ENCODE measurements at places on chromosomes 16 and 17.

- DNase-seq, result no peak
These were observed 11.5 kb downstream of the UBALD2 start for GRCh38 chr17:76276461-76277299.

- no peak for DNase-seq
These were observed 1.5 kb downstream of the PIEZO1 start for GRCh38 chr16:88783391-88784073.

GRCh38 chr16:66927918-66928649 lies 2.7 kb upstream of the RRAD start:
- no peak for DNase-seq

DNA sequence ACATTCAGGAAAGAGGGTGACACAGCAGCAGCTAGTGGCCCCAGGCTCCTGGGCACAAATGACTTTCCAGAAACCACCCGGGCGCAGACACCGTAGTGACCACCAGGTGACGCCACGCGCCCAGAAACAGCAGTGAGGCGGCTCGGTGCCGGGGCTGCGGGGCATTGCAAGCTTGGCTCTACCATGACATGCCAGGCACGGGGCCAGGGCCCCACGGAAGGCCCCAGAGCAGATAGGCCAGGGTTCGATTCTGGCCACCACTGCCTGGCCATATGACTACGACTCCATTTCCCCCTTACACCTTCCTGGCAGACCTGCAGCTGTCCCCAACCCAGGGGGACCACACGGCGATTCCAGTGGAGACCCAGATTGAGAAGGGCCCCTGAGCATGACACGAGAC lies 6.7 kb downstream of the RHBDF1 start:
- DNase-seq, result peak; percentile 78

DNA sequence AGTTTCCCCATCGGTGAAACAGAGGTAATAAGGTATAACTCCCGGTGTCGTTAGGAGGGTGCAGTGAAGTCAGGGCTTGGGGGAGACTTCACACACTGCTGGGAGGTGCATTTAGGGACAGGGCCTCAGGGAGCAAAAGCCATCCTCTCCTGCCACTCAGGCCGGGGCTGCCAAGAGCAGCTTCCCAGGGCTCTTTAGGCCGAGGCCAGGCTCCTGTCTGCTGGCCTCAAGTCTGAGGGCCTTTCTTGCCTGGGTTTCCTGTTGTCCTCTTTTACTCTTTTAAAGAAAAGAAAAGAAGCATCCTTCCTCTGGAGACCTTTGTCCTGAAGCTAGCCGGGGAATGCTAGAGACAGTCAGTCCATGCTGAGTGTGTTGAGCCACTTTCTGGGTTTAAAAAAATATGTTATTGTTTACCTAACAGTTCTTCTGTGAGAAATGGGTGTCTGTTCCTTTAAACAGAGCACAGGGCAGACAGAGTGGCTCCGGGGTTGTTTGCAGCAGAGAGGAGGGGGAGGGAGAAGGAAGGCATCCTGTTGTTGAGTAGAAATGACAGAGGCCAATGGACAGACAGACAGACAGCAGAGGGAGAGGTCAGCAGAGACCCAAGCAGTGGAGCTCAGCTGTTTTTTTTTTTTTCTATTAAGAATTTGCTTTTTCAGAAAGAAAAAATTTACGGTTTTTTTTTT lies 79.1 kb downstream of the C17orf67 start:
- no peak for DNase-seq

GRCh38 chr17:50828508-50829170 lies 6.7 kb upstream of the WFIKKN2 start:
- DNase-seq, result no peak

All from stimulated activated CD8-positive, alpha-beta memory T cell treated with anti-CD3 and anti-CD28 coated beads, Interleukin-12 subunit alpha, Interleukin-12 subunit beta, amount 100 ng/mL, for 1 hour (primary cell).